ENCODE measurements at places on chromosomes 6 and 20.

- DNase-seq, result peak; percentile 17
These were observed 100.4 kb upstream of the MLN start for GRCh38 chr6:33904050-33904746.

DNA sequence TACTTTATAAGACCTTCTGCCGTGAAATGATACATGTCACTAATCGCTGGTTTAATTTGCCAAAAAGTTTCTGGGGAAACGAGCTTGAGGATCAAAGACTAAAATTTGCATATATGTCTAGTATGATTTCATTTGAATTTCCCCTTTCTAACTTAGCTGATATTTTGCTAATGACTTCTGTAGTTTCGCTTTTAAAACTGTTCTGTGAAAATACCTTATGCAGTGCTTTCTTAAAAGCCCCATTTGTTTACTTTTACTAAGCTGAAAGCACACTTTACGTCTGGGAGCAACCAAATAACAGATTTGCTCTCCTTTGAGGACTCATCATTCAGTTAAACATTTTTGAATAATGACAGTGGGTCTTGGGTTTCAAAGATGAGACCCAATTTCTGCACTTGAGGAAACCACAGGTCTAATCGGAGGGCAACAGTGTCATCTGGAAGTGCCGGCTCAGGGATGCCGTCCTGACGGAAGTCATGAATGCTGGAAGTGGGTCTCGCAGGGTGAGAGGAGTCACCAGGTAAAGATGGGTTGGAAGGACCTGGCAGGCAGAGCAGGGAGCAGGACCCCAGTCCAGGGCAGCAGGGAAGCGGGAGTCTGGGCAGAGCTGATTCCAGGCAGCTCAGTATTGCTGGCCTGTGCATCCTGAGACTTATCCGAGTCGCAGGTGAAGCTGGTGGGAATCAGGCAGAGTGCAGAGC is 33.2 kb downstream of the PLEKHG1 start:
- no peak for DNase-seq

- no peak for DNase-seq
These were observed 6.4 kb downstream of the TAB2 start for GRCh38 chr6:149323925-149324324.

GRCh38 chr6:157706883-157707282 is 116.2 kb upstream of the SNX9 start:
- no peak for DNase-seq

- no peak for DNase-seq
These were observed 84.5 kb downstream of the CHD6 start for GRCh38 chr20:41533537-41534136.

- DNase-seq, result no peak
These were observed 8.0 kb upstream of the MYBL2 start for GRCh38 chr20:43658723-43659419.

- no peak for DNase-seq
These were observed 608 bp upstream of the EIF2S2 start for GRCh38 chr20:34112600-34113101.

GRCh38 chr6:15260099-15260821 is 14.4 kb downstream of the JARID2 start:
- no peak for DNase-seq

GRCh38 chr6:169776379-169776778 is 25.0 kb downstream of the ERMARD start:
- DNase-seq, result no peak

DNA sequence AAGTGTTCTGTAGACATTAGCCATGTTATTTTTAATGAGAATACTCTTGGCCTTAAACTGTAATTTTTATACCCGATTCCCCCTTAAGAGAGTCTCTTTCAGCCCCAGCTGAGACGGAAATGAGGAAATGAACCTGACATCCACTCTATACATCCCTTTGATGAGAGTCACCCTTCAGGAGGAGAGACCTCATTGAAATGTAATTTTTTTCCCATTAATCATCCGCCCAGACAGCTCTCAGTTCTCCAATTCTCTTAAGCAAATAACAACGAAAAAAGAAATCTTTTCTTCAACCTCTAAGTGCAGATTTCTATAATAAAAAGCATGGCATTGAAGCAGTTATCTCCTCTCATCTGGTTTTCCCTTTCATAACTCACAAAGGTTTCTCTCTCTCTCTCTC is 243.8 kb upstream of the PMEPA1 start:
- no peak for DNase-seq

DNA sequence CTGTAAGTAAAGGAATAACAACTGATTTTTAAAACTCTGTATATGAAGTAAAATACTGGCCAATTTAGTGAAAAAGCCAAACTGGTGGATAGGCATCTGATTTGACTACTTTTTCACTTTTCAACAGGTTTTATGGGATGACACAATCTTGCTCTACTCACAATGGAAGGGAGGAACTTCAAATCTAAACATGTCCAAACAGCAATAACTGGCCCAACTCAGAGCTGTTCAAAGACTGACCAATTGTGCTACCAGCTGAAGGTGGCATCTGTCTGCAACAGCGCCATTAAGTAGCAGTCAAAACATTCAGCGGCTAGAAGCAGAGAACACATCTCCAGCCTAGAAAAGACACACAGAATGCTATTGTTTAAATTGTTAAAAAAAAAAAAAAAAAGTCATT is 44.6 kb downstream of the SESN1 start:
- no peak for DNase-seq

DNA sequence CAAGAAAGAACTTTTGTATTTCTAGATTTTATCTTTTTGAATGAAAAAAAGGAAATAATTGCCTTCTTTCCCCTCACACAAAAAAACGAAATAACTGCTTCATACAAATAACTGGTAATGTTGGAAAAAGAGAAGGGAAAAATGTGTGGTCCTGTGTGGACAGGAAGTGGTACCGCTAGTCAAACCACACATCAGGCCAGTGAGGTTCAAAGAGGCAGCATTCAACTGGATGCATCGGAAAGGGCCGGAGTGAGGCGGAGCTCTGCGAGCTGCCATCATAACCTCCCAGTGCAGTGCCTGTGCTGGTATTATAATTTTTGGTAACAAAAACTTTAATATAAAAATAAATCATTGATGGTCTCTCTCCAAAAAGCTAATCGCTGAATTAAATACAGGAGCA is 111.2 kb downstream of the IRF4 start:
- no peak for DNase-seq

DNA sequence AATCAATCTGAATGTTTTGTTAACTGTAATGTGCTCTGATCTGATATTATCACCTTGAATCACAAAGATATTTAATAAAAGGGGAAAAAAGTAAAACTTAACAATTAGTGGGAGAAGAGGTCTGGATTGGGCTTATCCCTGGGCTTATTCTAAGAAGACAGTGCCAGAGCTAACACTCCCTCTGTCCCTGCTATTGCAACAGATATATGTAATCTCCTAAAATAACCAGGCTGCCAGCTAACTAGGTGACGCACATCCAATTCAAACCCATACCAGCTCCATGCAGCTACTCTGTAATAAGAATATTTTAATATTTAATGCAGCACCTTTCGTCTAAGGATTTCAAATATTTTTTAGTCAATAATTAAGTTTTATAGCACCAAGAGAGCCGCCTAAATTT is 330.1 kb upstream of the MARCKS start:
- no peak for DNase-seq

GRCh38 chr6:130632897-130633296 is 194.3 kb upstream of the SMLR1 start:
- no peak for DNase-seq

GRCh38 chr6:158663625-158664165 is 13.8 kb downstream of the SYTL3 start:
- DNase-seq, result no peak

DNA sequence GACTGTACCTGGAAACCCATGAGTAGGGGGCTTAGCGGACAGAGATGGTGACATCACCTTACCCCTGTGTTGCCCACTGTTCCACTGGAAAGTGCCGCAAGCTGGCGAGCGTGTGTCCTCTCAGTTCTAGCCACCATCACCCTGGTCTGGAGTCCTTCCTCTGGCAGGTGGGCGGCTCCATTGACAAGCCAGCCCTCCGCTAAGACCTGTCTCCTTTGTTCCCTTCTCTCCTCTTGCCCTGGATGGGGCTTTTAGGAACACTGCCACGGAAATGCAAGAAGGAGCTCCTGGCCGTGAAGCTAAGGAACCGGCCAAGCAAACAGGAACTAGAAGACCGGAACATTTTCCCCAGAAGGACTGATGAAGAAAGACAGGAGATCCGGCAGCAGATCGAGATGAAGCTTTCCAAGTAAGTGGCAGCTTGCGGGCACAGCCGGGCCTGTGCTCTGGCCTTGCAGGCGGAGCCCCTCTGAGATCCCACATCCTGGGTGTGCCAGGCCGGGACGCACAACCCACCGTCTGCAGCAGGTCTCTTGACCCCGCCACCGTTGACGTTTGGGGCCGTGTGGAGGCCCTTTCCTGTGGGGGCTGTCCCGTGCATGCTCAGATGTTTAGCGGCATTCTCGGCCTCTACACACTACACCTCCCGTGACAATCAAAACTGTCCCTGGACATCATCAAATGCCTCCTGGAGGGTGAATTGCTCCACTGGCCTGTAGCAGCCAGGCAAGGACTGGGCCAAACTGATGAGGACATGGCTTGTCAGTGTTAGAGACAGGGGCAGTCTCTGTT is 127.5 kb downstream of the SYCP2 start:
- no peak for DNase-seq

- DNase-seq, result no peak
These were observed 108.1 kb downstream of the DLL1 start for GRCh38 chr6:170182781-170183120.

DNA sequence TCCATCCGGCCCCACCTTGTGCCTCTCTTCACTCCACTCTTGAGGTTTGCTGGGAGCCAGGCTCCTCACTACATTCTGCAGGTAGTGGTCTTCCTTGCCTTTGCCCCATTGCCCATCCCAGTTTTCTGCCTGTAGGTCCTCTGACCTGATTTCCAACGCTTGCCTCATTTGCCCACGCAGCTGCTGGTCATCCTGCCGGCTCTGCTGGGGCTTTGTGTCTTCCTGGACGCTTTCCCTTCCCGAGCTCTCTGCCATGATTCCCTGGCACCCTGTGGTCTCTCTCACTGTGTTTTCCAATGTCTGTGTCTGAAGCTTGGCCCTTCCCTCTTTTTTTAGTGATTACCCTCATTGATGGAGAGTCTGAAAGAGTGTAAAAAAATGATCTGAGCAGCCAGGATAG is 451.6 kb downstream of the UTRN start:
- DNase-seq, result no peak

DNA sequence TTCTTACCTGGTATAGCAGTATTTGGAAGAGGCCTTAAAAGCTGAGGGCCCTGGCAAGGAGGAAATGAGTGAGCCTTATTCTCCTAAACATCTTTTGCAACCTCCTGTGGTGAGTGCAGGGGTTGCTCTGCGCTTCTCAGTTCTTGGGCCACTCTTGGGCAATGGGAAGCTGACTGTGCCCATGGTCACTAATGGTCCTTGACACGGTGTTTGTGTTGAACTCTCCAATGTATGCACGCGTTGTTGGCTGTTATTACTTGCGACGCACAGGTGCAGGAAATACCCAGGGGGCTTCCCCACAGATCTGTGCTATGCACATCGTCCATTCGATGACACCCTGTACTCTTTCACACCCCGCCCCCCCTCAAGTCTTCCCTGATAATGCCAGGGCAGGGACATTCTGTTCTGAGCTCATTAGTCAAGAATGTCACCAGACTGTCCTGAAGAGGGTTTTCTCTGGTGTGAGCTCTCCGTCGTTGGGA is 79.7 kb downstream of the EDN1 start:
- no peak for DNase-seq

- DNase-seq, result no peak
These were observed 326.4 kb upstream of the MARCKS start for GRCh38 chr6:113530769-113531168.
